ENCODE measurements at places on chromosomes 7 and 10.

- DNase-seq: no peak
Measured at GRCh38 chr7:8014399-8014798, 45.8 kb downstream of the GLCCI1 start.

DNA sequence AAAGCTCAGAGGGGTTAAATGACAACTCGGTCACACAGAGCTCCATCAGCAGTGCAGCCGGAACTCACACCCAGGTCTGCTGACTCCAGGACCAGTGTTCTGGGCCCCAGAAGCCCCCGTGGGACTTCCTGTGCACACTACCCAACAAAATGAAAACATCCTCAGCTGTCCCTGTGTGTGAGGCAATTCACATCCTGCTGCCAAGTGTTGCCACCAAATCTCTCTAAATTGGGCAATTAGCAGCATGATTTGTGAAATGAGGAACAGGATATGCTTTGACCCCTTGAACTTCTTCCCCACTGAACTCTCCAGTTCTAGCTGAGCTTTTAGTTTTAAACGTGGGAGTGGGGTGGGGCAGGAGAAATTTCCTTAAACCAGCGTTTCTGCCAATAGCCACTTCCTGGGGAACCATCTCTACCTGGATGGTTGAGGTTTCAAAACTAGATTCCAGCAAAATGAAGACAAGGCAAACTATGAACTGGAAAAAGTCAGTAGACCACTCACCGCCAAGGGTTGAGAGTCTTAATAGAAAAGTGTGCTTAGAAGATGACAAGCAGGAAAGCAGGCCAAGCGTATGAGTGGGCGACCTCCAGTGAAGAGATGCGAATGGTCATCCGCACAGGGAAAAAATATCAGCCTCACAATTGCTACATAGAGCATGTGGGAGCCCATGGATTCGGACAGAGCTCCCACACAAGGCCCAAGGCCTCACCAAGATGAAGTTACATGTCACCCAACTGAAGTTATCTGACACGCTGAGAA, 51.9 kb upstream of the CHST15 start:
- DNase-seq: no peak

DNA sequence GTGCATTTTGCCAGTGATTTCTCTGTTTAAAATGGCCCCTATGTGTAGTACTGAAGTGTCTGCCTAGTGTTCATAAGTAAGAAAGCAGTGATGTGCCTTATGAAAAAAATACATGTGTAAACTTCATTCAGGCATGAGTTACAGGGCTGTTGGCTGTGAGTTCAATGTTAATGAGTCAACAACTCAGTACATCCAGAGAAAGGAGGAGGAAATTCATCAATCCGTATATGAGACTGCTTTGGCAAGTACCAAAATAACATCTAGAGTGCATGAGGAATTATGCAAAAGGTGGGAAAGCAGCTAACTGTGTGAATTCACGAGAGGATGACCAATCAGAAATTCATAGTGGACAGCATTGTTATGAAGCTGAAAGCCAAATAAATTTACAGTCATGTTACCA, 255.6 kb downstream of the ZEB1 start:
- no peak for DNase-seq

DNA sequence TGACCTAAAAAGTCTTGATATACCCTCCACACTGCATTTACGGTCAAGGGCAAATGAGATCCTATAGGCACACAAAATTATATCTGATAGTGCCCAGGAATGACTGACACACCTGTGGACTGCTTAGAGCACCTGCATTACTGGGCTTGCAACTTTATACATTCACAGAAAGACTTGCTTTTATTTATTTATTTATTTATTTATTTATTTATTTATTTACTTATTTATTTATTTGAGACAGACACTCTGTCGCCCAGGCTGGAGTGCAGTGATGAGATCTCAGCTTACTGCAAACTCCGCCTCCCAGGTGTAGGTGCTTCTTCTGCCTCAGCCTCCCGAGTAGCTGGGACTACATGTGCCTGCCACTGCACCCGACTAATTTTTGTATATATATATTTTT, 6.5 kb upstream of the IFT22 start:
- DNase-seq: no peak

GRCh38 chr7:99918959-99919813, at the start of gene TRIM4:
TRIM4 (minus strand) TSS chr7:99919530; CDS start chr7:99919401, 129 bp downstream.
- peak; percentile 85 for DNase-seq

DNA sequence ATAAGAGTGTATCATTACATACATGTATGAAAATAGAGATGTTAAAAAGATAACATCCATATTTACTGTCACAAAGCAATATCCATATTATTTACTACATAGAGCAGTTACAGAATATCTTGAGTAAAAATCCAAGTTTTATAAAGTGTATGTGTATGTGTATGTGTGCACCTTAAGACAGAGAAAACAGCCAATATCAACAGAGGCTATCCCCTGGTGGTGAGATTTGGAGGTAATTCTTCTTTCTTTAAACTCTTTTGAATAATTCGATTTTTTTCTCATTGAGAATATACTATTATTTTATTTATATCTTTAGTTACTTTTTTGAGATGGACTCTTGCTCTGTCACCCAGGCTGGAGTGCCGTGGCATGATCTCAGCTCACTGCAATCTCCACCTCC, 18.4 kb downstream of the TRDMT1 start:
- DNase-seq: no peak

- DNase-seq: no peak
Measured at GRCh38 chr7:158310924-158311666, 276.5 kb downstream of the PTPRN2 start.
